ENCODE measurements at places on chromosomes 2 and 18.

- DNase-seq, result no peak
Observed at GRCh38 chr2:198004173-198004572, 199.8 kb downstream of the PLCL1 start.

DNA sequence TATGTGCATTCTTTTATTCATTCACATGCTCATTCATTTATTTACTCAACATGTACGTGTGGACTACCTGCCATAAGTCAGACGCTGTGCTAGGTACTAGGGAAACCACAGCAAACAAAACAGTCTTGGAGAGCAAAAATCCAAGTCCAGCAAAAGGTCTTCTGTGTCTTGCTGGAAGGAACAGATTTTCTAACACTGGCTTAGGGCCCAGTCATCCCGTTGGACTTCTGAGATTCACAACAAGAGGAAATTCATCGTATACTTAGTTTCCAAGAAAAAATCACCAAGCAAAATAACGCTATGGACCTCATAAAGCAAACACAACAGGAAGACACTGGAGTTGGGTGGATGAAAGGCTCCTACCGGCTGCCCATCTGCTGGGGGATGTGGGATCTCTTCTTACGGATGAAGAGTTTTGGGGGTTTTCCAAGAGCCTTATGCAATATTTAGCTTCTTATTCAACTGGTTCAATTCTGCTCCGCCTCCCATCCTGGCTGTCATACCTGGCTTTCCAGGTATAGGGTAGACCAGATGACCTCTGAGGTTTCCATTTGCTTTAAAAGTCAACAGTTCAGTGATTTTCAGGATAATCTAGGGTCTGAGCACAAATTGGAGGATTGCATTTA, 262.7 kb downstream of the HAUS1 start:
- no peak for DNase-seq

DNA sequence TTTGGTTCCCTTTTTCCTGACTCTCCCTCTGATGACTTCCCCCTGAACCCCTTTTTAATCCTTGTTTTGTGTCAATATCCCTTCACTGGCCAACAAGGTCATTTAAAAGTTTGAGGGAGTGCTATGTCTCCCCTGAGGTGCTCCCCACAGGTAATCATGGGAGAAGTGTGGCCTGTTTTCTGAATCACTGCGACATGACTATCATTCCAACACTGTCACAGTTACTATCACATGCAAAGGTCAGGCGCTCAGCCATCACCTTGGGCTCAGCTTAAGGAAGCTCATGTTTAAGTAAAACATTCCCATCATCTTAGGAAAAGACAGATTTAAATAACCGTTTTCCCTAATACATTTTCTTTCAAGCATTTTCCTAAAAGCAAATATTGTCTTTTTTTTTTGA, 20.9 kb upstream of the ACAA2 start:
- no peak for DNase-seq

GRCh38 chr2:166365803-166366420, 9.8 kb downstream of the SCN9A start:
- DNase-seq, result no peak

DNA sequence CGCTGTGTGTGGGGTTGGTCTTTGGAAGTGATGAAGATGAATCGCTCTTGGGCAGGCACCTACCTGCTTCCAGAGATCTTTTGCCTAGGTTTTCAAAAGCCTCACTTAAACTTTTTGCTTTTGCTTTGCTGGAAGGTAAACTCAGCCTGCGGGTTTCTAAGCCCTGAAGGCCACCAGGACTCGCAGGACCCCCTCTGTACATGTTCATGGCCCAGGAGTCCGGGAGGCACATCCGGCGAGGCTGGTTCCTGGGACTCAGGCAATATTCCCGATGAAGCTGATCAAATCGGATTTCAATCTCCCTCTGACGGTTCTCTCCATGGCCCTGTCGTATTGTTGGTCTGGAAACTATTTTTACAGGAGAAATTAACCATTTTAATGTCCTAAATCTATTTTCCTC, 13.2 kb downstream of the HJURP start:
- DNase-seq, result no peak

GRCh38 chr2:238387332-238387731, 39.4 kb upstream of the ASB1 start:
- DNase-seq, result no peak
